ENCODE measurements at places on chromosomes 7 and 10. TPM values are rescaled to one million over a fixed set of nuclear protein-coding genes. Genes with fewer than 3 reads are reported as not detected.

DNA sequence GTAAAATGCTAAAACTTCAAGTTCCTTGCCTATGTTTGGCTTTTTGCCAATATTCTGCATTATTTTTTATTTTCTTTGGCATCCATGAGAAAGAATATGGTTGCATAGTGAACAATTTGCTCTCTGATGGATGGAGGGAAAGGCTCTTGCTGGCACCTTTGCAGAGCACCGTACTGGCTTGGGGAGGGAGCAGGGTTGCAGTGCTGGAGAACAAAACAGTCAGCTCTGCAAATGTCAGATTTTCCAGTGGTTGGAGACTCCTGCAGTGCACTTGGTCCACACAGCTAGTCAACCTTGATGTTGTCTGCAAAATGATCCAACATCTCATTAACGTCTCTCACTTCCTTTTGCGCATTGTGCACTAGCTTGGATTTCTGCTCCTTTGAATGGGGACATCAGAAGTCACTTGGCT lies 100.8 kb downstream of the ANLN start:
- DNase-seq, result no peak

DNA sequence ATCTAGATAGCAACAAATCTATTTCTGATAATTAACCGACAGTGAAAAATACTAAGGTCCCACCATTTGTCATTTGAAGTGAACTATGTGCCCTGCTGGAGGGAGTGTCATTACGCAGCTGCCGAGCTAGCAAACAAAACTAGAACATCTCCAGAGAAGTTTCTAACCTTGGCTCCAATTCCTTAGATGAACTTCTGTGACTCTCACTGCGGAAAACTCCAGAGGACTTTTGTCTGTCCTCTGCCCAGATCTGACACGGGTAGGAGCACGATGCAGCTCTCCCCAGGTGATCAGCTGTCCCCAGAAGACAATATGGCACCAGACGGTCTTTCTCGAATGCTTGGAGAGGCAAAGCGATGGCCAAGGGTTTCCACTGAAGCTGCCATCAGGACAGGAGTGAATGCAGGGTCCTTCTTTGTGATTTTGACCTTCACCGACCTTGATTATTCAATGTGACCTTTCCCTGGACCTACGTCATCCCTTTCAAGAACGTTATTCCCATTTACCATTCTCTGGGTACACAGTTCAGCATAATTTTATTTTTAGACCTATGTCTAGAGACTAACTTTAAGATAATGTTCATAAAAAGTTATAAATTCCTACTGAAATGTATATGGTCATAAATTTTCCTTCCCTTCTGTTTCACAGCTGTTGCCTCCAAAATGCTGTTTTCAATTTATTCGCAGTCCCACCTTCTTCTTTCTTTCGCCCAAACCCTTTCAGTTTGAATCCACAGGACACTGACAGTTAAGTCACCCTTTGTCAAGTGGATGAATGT lies 116.7 kb upstream of the C7orf33 start:
- no peak for DNase-seq

GRCh38 chr7:28718545-28718944 lies 239.6 kb downstream of the TRIL start:
- DNase-seq, result no peak

GRCh38 chr10:47073967-47074366 lies 162.7 kb downstream of the PTPN20 start:
- DNase-seq, result no peak

DNA sequence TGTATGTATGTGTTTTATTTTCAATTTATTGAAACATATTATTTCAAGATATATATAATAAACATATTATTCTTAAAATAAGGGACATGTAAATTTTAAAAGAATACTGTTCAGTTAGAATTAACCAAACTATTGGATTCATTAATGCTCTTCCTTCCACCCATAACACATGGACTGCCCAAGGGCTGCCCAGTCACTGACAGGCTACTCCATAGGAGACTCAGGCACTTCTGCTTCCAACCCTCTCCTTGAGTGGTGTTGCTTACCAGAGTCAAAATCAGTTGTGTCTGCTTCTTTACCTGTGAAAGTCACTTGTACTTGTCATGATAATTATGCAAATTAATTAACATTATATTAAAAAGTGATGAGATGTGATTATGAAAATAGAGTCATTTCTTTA lies 9.8 kb upstream of the GPR37 start:
- no peak for DNase-seq

DNA sequence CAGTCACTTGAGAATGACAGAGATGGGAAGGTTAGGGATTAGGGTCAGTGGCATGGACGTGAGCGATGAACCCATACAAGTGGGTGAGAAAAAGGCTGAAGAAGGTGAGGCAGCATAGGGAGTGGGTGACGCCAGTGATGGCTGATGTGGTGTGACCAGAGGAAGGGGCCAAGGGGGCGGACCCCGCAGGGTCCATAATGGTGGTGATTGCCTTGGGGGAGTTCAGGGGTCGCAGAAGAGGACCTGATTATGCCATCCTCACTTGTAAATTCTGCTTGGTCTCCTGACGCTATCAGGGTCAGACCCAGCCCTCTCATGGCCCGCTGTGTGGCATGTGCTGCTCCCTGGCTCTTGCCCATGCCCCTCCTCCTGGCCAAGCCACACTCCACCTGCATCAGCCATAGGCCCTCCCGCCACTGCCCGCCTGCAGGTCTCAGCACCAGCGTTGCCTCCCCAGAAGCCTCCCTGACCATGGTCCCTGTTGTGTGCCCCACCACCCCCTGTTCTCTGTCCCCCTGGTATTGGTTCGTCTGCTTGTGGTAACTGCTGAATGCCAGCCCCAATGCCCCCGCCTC lies 235.7 kb downstream of the EBF3 start:
- no peak for DNase-seq

DNA sequence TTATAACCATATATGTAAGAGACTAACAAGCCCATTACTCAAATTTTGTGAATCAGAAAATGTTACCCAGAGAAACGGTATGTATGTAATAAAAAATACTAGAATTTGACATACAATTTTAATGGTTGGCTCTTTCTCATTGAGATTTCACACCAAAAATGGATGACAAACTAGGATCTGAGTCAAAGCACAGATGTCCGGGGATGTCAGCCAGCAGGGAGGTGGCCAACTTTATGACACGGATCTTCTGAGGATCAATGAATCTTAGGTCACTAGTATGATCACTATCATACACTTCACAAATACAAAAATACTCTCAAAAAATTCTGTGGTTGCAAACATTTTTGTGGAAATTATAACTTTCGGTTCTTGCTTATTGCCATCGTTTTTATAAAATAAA lies 173.5 kb upstream of the NFE2L3 start:
- no peak for DNase-seq

DNA sequence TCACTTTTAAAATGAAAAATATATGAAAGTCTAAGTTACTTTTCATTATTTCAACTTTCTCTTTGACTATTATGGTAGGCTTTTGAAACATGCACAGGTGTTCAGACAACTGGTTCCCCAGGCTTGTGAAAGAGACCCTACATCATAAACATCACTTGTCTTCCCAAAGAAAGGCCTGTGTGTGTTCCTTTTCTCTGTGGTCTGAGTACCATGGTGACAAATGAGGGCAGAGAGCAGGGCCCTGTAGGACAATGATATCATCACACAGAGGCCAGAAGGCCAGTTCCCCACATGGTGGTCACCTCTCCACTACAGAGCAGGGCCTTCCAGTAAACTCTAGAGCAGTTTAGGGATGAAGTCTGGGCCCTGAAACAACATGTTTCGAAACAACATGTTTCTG lies 288.8 kb downstream of the USP6NL start:
- DNase-seq, result no peak

DNA sequence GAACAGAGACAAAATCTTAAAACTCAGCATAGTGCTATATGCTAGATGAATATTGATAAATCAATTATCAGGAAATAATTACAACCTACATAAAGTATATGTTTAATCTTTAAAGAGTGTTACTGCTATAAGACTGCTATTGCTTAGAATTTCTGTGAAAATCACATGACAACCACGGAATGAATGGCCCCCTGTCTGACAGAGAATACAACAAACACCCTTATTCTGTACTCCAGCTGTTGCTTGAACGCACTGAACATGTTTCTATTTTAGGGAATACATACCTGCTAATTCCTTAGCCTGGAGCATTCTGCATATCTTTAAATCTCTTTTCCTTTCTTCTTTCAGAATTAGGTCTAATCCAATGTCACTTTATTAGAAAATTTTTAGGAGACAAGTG lies 452.4 kb upstream of the PHF14 start:
- no peak for DNase-seq

The CALHM3 gene
- not detected for total RNA-seq

The PPIF gene
- total RNA-seq, result 151 TPM

The BRAF gene
- 16.8 TPM for total RNA-seq

The GPR15LG gene
- not detected for total RNA-seq

The HOXA3 gene
- total RNA-seq, result not detected
